ELR (cell line): ENCODE measurements at places on chromosomes 11 and 22.

- DNase-seq = no peak
Observed at GRCh38 chr22:49508561-49508960, 319.1 kb downstream of the BRD1 start.

DNA sequence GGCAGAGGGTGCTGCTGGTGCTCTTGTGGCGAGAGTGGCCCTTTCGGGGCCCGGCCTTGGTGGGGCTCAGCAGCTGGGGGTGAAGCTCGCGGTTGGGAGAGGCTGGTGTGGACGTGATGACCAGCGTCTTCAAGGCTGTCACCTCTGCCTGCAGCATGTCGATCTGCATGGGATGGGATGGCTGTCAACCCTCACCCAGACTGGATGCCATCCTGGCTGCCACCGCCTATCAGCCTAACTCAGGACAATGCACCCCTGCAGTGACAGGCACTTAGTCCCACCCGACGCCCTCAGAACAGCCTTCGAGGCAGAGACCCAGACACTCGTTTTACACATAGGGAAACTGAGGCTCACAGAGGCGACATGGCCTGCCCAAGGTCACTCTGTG, 10.8 kb downstream of the RAB3IL1 start:
- no peak for DNase-seq

GRCh38 chr11:92765965-92766371, 203.5 kb upstream of the MTNR1B start:
- DNase-seq = no peak

- DNase-seq = no peak
Observed at GRCh38 chr22:44182588-44183286, 2.0 kb downstream of the PARVG start.

- no peak for DNase-seq
Observed at GRCh38 chr22:17883356-17883755, 109.1 kb upstream of the BID start.

- no peak for DNase-seq
Observed at GRCh38 chr11:80986421-80987074, 1545.7 kb upstream of the TENM4 start.

GRCh38 chr11:46498179-46498578, 95.6 kb downstream of the AMBRA1 start:
- no peak for DNase-seq

DNA sequence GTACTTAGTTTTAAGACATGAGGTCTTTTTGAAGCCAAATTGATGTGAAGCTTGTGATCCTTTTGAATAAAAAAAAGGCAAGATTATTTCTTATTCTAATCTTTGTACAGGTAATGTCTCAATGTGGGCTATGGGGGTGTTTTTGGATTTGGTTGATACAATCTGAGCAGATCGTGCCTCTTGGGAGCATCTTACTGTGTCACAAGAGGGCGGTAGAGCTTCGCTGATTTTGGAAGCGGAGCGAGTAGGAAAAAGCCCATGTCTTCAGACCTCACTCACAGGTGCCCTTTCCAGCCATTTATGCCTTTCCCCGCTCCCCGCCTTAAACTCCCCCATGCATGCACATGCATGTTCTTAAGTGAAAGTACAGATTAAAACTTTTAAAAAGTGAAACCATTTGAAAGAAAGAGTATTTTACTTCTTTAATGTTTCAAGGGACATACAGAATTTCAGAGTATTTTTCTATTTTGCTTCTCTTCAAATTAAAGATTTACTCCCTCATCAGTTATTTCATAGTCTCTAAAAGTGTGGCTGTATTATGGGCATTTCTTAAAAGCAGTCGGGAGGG, 18.8 kb downstream of the DDX25 start:
- peak; percentile 72 for DNase-seq

GRCh38 chr11:83971063-83971462, 684.9 kb upstream of the CCDC90B start:
- peak; percentile 1 for DNase-seq

- no peak for DNase-seq
Observed at GRCh38 chr22:20997536-20998257, 4.2 kb downstream of the THAP7 start.

- DNase-seq = no peak
Observed at GRCh38 chr11:69125861-69126260, 29.9 kb upstream of the SMIM38 start.

- DNase-seq = no peak
Observed at GRCh38 chr11:34249439-34249838, 108.4 kb downstream of the ABTB2 start.

GRCh38 chr11:45252134-45252856, 33.8 kb downstream of the SYT13 start:
- DNase-seq = peak; percentile 37

GRCh38 chr11:22084056-22084455, 108.8 kb upstream of the ANO5 start:
- no peak for DNase-seq

- DNase-seq = no peak
Observed at GRCh38 chr11:122271137-122271536, 155.1 kb upstream of the BLID start.

GRCh38 chr11:69642913-69643632, 2.1 kb downstream of the CCND1 start:
- peak; percentile 77 for DNase-seq

- DNase-seq = no peak
Observed at GRCh38 chr11:115963156-115963555, 458.9 kb upstream of the CADM1 start.

- DNase-seq = no peak
Observed at GRCh38 chr11:93034723-93035039, 65.2 kb downstream of the MTNR1B start.

GRCh38 chr22:27298332-27298731, 503.2 kb downstream of the MN1 start:
- no peak for DNase-seq

- no peak for DNase-seq
Observed at GRCh38 chr22:39220450-39220849, 24.3 kb downstream of the PDGFB start.

DNA sequence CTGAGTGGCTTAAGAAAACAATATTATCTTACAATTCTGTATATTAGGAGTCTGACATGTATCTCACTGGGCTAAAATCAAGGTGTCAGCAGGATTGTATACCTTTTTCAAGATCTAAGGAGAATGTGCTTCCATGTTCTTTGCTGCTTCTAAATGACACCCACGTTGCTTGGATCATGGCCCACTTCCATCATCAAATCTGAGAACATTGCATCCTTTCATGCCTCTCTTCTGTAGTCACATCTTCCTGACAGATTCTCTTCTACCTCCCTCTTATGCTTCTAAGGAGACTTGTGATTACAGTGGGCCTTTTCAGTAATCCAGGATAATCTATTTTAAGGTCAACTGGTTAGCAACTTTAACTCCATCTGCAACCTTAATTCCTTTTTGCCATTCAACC, 499.4 kb downstream of the FAM181B start:
- DNase-seq = no peak

DNA sequence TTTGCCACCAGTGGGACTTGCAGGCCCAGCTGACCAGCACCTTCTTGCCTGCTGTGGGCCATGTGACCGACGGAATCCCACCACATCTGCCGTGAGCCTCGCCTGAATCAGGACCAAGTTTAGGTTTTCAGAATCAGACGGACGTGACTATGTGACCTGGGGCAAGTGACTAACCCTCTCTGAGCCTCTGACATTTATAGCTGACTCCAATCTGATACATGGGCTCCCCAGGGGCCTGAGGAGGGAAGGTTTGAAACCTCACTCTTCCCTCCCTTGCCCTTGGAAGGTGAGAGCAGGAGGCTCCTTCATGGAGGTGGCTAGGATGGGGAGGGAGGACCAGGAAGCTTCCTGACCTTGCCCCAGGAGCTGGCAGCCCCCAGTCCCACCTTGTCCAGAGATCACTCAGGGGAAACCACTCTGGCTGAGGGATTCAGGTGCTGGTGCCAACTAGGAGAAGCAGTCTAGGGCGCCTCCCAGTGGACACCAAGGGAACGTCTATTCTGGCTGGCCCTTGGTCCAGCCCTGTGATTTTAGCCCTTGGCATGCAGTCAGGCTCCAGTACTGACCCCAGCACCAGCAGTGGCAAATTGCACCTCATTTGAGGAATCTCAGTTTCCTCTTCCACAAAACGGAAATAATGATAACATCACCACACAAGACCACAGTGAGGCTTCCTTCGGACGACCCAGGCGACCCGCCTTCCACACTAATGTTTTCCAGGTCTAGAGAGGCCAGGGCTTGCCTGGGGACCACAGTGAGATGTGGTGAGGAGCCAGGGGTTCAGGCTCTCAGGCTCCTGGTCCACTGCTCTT, 47.2 kb upstream of the SYT7 start:
- DNase-seq = peak; percentile 79

DNA sequence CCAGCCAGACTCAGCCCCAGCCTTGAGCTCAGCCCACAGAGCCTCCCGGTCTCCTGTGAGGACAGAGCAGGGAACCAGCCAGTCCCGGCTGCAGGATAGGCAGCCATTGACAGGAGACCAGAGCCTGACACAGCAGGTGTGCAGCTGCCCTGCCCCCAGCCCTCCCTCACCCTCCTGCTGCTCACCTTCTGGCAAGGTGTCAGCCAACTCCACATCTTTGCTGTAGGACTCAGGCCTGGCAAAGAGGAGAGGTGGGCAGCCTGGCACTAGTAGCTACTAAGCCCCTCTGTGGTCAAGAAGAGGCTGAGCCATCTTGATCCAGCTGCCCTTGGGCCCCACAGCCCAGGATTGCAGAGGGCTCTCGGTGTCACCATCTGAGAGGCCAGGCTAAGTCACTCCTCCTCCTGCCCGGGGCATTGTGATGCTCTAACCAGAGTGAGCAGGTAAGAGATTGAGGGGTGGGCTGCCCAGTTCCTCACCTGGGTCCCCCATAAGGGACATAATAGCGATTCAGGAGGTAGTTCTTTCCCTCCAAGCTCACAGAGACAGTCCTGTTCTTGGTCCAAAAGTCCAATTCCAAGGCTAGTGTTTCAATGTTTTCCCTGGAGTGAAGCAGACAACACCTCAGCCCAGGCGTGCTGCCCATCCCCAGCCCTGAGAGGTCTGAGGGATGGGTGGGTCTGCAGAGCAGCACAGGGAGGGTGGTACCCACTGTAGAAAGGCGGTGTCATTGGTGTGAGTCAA, 18.6 kb downstream of the TREH start:
- DNase-seq = no peak

- DNase-seq = no peak
Observed at GRCh38 chr22:49227670-49228069, 600.0 kb downstream of the BRD1 start.

DNA sequence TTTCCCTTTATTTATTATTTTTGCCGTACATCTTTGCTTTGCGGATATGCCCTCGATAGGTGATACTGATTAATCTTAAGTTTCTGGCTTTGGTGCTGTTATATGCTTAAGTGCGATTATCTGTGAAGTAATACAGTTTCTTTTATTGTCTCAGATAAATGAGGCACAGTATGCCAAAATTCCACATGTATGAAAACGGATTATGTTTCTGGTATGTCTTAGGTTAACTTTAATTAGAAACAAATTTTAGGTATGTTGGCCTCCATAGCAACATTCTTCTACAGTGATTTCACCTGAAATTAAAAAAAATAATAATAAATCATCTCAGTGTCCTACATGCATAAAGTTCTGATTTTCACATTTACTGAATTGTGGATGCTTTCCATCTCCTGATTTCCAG, 119.2 kb downstream of the ARHGAP42 start:
- no peak for DNase-seq

GRCh38 chr11:83641511-83641910, 355.3 kb upstream of the CCDC90B start:
- DNase-seq = no peak

GRCh38 chr11:35650006-35650405, 12.6 kb upstream of the TRIM44 start:
- DNase-seq = peak; percentile 70

DNA sequence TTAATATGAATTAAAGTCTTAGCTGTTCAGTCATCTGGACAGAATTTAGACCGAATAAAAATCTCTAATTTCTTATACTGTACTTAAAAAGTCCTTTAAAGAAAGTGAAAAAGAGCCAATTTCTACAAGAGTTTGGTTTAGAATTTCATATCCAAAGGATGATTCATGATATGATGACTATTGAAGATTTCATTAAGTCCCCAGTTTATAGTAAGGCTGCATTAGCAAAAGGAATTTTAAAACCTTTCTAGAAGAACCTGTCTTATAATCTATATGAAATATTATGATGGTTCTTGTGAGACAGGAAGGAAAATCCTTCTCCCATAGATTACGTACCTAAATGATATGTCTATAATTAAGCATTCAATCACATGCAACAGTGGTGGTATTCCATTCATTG, 34.8 kb downstream of the TSG101 start:
- DNase-seq = peak; percentile 3

- DNase-seq = no peak
Observed at GRCh38 chr11:10390375-10390774, 64.7 kb upstream of the AMPD3 start.

GRCh38 chr11:11427542-11427941, 74.5 kb upstream of the CSNK2A3 start:
- no peak for DNase-seq

- DNase-seq = no peak
Observed at GRCh38 chr11:67349036-67349435, 4.3 kb downstream of the POLD4 start.
